ENCODE measurements at places on chromosomes 6 and 20. TPM values are rescaled to one million over a fixed set of nuclear protein-coding genes. Genes with fewer than 3 reads are reported as not detected.

Gene SNPH
- polyA plus RNA-seq = 3.2 TPM

Gene PNPLA1
- 1.3 TPM for polyA plus RNA-seq

Gene TAF8
- 33.6 TPM for polyA plus RNA-seq

Gene IL20RA
- polyA plus RNA-seq = 1.8 TPM

Gene CTAGE9
- polyA plus RNA-seq = not detected

Gene KIAA1586
- 1.8 TPM for polyA plus RNA-seq

Gene DEFB132
- 0.03 TPM for polyA plus RNA-seq

Gene NR2E1
- not detected for polyA plus RNA-seq

DNA sequence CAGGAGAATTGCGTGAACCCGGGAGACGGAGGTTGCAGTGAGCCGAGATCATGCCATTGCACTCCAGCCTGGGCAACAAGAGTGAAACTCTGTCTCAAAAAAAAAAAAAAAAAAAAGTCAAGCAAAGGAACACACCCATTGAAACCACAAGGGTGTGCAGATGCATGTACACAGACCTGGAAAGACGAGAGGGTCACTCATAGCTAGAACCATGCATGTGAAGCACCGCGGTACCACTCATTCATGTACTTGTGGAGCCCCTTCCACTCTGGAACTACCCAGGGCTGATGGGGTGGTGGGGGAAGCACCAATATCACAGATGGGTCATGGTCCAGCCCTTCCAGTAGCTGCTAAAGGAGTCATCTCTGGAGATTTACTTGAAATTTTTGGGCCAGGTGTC lies 7.4 kb upstream of the TJAP1 start:
- no peak for DNase-seq

GRCh38 chr6:10163203-10163962 lies 251.5 kb downstream of the TFAP2A start:
- DNase-seq = no peak

DNA sequence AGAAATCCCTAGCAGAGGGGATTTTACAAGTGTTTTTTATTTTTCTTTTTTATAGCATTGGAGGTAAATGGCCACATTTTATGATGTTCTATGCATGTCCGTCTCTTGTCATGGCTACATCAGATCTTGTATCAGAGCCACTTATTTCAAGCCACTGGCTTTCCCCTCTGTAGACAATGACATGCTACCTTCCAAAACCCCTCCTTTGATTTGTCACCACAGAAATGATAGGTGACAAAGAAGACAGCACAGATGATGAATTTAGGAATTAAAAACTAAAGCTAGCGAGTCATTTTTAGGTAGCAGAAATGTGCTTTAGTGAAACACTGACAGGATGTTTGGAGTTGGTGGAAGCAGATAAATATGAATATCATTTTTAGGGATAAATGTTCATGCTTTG lies 20.8 kb downstream of the PLCB1 start:
- no peak for DNase-seq

DNA sequence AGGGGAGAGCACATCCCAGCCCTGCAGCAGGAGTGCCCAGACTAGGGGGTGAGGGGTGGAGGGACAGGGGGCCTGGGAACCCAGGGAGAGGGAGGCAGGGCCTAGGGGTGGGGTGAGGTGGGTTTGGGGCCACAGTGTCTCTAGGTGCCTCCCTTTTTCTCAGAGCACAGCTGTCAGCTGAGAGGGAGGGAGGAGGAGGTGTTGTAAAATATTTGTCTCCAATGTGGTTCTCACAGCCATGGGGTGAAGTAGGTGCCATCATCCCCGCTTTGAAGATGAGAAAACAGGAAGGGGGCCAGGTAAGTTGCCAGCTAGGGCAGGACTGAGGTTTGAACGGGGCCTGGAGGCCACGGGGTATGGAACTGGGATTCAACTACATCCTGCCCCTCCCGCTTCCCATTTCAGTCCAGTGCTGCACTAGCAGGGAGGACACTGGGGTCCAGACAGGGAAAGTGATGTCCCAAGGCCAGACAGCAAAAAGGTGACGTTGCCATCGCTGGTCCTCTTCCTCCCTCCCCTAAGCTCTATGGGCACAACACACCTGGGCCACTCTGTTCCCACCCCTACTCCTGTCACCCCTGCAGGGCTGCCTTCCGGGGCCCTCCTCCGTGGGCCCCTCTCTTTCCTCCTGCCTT lies 20.3 kb downstream of the PACSIN1 start:
- no peak for DNase-seq

DNA sequence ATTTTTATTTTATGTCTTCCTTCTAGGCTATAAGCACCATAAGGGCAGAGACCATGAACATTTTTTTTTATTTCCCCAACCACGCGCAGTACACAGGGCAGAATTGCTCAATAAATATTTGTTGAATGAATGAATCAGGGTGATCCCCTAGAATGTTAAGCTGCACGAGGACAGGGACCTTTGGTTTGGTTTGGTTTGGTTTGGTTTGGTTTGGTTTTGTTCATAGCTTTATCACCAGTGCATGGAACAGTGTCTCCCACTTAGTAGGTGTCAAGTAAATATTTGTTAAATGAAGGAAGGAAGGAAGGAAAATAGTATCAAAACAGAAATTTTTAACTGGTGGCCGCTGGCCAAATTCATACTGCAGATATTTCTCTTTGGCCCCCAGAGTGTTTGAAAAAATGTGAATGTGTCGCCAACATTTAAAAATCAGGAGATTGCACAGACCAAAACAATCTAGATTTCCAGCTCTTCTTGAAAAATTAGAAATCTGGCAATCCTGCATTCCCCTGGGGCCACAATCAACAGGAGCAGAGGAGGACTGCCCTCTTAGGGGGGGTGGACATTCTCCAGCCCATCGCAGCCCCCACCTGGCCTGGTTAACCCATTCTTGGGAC lies 205.3 kb downstream of the EYA2 start:
- no peak for DNase-seq

DNA sequence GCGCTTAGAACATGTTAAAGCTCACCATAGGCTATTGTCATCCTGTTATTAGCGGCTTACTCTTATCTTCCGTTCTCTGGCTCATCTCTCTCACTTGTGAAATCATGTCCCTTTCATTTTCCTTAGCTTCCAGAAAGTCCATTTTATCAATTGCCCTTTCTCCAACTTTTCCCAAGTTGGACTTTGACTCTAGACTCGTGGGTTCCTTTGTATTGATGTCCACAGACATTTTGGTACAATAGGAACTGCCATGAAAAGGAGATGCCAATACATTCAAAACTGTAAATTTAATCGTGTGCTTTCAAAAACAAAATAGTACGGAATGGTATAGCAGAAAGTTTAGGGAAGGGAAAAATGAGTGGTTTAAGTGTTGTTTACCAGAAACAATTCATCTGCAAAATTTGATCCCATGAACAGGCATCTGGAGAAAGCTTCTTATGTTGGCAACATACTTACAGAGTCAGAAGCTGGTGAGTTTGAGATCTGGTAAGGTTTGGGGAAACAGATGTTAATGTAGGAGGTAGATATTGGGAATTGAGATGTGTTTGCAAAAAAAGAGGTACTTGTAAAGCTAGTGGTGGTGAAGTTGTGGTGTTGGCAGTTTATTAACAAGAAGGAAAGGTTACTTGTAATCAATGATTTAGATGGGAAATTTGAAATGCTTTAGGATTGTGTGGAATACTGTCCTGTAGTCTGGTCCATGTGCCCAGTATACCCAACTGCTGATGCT lies 10.2 kb upstream of the HIVEP1 start:
- no peak for DNase-seq

DNA sequence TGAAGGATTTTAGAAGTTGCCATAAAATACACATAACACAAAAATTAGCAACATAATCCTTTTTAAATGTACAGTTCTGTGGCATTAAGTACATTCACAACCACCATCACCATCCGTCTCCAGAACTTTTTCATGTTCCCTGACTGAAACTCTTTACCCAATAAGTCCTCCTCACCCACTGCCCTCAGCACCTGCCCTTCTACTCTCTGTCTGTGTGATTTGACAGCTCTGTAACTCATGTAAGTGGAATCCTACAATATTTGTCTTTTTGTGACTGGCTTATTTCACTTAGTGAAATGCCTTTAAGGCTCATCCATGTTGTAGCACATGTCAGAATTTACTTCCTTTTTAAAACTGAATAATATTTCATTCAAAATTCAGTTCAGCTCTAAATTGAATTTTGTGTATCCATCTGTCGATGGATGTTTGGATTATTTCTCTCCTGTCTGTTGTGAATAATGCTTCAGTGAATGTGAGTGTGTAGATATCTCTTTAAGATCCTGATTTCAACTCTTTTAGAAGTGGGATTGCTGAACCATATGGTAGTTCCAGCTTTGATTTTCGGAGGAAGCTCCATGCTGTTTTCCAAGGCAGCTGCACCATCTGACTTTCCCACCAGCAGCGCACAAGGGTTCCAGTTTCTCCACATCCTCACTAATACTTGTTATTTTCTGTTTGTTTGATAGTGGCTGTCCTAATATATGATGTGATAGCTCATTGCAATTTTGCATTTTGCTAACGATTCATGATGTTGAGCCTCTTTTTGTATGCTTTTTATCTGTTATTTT lies 4.2 kb downstream of the ENTPD6 start:
- DNase-seq = no peak

- DNase-seq = peak; percentile 33
Observed at GRCh38 chr6:24431045-24431451, 28.3 kb downstream of the MRS2 start.

GRCh38 chr6:28523241-28523622 lies 2.4 kb upstream of the GPX5 start:
- no peak for DNase-seq

DNA sequence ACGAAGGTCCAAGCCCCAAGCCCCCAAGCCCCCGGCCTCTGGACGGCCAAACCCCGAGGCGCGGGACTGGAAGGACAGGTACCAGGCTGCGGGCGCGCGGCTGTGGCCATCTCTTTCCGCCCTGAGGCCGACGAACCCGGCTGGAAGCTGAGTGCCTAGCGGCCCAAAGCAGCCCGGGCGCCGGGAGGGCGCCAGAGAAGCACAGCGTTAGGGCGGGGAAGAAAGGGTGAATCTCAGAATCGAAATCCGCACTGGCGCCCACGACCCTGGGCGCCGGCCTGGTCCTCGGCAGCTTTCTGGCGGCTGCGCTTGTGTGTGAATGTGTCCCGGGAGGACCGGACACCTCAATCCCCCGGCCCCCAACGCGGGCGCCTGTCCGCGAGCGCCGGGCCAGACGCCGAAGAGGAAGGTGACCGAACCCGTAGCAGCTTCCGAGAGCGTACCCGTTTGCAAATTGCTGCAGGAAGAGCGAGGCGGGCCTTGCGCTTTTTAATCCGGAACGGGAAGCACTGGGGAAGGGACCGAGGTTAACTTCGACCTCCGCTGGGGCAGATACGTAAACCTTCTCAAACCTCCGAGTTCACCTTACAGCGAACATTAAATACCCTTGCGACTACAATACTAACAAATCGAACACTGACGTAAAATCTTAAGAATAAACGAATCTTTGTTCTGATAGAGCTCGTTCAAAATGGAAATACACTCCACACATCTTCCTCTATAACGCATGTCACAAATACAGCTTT lies 2.9 kb downstream of the NRN1 start:
- no peak for DNase-seq

DNA sequence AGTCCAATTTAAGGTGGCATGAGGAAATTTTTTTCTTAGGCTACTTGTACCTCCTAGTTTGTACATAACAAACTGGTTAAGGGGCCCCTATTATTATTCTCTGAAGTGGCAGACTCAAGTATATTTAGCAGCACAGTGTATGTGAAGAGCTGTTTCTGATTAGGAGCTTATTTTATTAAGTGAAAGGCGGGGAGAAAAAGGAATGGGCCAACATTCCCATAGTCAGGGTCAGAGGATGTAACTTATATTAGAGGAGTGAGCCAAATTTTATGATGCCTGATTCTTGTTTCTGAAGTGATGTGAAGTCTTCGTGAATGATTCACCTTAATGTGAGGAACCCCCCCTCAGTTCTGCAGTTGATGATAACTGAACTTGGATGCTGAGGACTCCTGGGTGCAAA lies 2.8 kb downstream of the HECA start:
- no peak for DNase-seq

- no peak for DNase-seq
Observed at GRCh38 chr6:19502301-19502700, 334.9 kb upstream of the ID4 start.

- no peak for DNase-seq
Observed at GRCh38 chr6:152680879-152681517, 16.7 kb upstream of the MYCT1 start.

- no peak for DNase-seq
Observed at GRCh38 chr6:151286214-151286613, 46.4 kb downstream of the AKAP12 start.
